ENCODE measurements at places on chromosomes 13 and 19.

DNA sequence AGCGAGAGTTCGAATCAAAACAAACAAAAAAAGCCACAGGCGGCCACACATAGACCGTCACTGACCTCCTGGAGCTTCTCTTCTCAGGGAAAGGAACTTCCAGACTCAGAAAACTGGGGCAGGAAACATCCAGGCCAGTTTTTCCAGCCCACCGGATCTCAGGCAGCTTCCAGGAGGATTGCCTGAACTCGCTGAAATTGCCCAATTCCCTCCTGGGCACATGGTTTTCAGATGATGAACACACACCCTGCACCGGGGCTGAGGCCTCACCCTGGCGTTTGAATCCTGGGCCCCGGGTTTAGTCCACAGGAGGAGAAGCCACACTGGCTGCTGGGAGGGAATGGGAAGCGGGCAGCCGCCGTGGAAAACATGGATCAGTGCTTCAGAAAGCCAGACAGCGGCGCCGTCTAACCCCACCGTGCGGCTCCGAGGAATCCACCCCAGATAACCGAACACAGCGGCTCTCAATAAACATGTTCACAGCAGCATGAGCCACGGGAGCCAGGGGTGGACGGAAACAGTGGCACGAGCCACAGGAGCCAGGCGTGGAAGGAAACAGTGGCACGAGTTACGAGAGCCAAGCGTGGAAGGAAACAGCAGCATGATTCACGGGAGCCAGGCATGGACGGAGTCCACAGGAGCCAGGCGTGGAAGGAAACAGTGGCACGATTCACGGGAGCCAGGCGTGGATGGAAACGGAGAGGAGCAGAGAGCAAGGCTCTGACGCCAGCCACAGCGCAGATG is 18.2 kb upstream of the PTBP1 start:
- DNase-seq = no peak

DNA sequence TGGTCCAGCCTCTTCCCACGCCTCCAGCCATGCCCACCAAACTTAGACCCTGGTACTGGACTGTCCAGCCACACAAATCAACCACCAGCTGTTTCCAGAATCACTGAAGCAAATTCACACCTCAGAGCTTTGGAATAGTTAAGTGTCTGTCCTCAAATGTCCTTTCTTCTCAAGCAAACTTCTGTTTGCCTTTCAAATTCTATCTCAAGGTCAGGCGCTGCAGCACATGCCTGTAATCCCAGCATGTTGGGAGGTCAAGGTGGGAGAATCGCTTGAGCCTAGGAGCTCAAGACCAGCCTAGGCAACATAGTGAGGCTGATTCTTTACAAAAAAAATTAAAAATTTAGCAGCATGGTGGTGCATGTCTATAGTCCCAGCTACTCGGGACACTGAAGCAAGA is 19.4 kb upstream of the PRODH2 start:
- DNase-seq = no peak

DNA sequence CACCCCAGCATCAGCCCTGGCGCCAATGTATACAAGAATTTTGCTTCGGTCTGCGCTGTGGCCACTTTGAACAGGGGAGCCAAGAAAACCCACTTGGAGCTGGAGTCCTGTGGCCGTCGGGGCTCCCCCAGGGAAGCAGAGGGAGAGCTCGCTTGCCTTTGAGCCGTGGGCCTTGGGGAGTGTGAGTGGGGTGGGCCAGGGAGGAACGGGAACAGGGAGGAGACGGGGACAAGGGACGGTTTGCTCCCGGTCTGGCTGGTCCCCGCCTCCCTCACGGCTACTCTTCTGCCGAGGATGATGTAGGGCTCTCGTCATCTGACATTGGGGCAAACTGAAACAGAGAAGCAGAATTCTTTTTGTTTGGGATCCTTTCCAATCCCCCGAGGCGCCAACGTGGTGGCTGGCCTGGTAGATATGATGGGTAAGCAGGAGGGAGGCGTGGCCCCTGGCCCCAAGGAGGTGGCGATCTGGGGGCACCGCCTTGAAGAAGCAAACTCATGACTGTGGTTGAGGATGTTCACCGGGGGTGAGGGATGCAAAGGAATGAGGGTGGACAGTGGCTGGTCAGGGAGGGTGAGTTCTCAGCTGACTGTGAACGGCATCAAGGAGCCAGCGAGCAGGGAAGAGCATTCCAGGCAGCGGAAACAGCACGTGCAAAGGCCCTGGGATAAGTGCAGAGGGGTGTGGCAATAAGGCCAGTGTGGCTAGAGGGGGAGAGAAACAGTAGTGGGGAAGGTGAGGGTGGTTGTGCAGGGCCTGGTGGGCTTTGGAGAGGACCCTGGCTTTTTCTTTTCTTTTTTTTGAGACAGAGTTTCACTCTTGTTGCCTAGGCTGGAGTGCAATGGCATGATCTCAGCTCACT is 10.9 kb upstream of the SPC24 start:
- no peak for DNase-seq

- DNase-seq = no peak
Observed at GRCh38 chr19:4352701-4353121, 9.3 kb downstream of the MPND start.

DNA sequence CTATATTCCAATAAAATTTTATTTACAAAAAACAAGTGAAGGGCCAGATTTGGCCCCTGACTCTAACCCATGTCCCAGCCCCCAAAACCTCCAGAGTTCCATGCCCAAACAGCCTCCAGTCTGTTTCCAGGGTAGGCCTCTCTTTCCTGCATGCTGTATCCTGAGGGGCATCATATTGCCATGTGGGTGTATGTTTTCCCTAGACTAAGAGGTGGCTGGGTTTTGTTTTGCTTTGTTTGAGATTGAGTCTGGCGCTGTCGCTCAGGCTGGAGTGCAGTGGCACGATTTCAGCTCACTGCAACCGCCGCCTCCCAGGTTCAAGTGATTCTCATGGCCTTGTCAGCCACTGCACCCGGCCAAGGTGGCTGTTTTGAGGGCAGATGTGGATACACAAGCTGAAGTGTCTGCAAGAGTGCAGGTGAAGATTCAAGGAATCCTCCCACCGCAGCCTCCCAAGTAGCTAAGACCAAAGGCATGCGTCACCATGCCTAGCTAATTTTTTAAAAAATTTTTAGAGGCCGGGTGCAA is 23.6 kb upstream of the LSM14A start:
- DNase-seq = no peak

DNA sequence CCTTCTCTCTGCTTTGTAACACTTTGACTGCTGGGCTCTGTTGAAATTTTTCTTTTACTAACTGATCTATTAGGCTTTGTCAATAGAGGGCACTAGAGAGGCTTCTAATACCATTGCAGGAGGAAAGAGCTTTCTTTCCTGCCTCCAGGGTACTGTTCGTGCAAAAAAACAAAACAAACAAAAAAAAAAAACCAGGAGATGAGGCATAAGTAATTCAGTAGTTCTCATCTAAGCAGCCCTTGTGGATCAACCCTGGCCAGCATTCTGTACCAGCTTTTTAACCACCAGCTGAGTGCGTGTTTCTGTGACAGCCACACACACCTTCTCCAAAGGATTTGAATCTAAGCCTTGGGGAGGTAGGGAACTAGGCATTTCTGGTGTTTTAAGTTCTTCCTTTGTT is 1707.6 kb upstream of the SLC10A2 start:
- DNase-seq = no peak

DNA sequence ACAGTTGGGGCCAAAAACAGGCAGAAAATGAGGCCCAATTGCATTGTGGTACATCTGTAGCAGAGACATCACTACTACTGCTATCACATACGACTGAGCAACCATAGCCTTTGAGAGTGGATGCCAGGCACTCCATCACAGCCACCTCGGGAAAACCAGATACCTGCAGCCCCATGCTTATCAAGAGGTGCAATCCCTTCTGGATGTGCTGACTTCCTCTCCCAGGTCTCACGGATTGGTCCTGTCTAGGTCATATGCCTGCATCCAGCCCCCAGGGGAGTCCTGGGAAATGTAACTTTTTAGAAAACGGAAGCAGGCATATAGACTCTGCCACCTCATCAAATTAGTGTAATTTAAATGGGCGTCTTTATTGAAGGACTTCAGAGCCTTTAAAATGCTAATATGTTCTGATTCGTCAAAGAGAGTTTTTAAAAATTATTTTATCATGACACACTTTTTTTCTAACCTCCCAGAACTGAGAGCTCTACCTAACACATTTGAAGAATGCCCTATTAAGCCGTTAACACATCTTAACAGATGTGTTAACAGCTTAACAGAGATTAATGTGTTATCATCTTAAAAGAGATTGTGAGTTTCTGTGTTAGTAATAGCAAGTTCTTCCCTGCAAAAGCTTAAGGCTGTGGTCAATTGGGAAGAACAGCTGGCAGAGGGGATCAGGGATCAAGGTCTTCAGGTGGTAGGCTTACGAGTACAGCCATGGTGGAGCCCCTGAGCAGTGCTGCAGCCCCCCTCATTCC is 63.9 kb downstream of the DLEU7 start:
- DNase-seq = no peak

DNA sequence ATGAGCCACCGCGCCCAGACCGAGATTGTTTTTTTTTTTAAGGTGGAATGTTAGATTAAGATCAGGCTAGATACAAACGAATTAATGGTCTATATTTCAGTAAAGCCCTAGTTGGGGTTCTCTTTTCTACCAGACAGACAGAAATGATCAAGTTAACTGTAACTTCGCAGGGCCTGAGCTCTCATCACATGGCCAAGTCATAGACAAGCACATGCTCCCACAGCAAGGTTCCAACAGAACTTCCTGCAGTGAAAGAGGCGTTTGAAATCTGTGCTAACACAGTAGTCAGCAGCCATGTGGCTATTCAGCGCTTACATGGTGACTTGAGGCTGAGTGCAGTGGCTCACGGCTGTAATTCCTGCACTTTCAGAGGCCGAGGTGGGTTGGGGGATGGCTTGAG is 34.7 kb upstream of the SEMA6B start:
- no peak for DNase-seq

- DNase-seq = no peak
Observed at GRCh38 chr19:13165162-13165997, 15.2 kb downstream of the IER2 start.

- DNase-seq = no peak
Observed at GRCh38 chr19:16033136-16033530, 43.2 kb upstream of the TPM4 start.

- DNase-seq = no peak
Observed at GRCh38 chr19:18198374-18198773, 5.4 kb downstream of the MPV17L2 start.

DNA sequence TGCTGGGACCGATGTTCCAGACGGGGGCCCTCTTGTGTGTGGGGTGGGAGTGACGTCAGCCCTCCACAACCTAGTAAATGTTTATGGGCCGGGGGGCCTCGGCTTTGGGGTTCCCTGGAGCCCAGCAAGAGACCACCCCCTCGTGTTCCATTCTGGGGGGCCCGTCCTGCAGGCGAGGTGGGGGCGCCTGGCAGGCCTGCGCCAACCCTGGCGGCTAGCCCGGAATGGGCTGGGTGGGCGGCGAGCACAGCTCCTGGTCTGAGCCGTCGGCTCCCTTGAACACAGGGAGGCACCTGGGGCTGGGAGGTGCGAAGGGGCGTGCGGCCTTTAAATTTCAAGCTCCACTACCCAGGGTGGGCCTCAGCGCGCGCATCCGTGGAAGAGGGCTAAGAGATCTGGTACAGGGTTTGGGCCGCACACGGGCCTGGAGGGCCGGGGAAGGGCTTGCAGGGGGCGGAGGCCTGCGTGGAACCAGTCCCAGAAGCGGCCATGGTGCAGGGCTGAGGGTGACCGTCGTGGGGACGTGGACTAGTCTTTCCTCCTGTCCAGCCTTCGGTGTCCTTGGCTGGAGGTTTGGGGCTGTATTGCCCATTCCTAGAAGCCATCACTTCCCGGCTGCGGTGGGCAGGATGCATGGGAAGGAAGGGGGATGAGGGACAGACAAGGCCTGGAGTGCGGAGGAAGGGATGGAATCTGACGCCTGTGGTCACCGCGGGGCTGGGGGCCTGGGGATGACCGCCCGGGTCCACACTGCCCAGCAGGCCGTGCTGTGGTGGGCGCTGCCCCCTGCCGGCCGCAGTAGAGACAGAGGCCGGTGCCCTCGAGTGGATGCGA is 11.4 kb downstream of the NDUFA11 start:
- no peak for DNase-seq

- DNase-seq = no peak
Observed at GRCh38 chr13:31769575-31769974, 30.2 kb downstream of the RXFP2 start.

- DNase-seq = no peak
Observed at GRCh38 chr19:35719402-35720162, 1.8 kb downstream of the KMT2B start.

GRCh38 chr19:14112809-14113385 is 4.7 kb downstream of the PRKACA start:
- DNase-seq = no peak

DNA sequence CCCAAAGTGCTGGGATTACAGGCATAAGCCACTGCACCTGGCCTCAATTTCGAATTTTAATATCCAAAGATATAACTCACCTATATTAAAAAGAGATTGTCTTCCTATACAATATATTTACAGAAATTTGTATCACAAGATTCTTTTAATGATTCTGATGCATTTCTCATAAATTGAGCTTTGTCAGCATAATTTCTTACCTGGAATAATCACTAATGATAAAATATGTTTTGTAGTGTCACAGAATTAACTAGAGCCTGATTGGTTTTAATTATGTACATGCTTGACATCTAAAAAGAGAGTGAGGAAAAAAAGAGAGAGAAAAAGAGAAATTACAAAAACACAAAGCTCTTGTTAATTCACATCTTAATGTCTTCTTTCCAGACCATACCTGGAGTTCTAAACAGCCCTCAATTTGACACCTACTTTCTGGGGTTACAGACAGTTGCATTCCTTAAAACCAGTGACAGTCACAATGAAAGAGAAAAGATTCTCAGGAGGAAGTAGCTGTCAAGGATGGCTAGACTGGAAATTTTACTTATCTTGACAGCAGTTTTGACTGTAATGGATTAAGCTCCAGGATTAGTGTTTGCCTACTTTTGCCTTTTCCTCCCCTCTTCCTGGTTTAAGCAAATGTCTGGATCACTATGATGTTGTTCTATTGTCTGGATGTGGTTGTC is 214.4 kb downstream of the SPRY2 start:
- DNase-seq = no peak

GRCh38 chr13:104779311-104779993 is 1713.2 kb upstream of the SLC10A2 start:
- no peak for DNase-seq

GRCh38 chr19:49151267-49152118 is 3.7 kb downstream of the HRC start:
- DNase-seq = peak; percentile 24

GRCh38 chr13:46235286-46235685 is 23.6 kb downstream of the LRRC63 start:
- DNase-seq = no peak

All from stimulated activated naive CD4-positive, alpha-beta T cell (primary cell).